ENCODE measurements at places on chromosomes 3 and 15. TPM values are rescaled to one million over a fixed set of nuclear protein-coding genes. Genes with fewer than 3 reads are reported as not detected.

BDH1 gene
- total RNA-seq = 35.1 TPM

DNA sequence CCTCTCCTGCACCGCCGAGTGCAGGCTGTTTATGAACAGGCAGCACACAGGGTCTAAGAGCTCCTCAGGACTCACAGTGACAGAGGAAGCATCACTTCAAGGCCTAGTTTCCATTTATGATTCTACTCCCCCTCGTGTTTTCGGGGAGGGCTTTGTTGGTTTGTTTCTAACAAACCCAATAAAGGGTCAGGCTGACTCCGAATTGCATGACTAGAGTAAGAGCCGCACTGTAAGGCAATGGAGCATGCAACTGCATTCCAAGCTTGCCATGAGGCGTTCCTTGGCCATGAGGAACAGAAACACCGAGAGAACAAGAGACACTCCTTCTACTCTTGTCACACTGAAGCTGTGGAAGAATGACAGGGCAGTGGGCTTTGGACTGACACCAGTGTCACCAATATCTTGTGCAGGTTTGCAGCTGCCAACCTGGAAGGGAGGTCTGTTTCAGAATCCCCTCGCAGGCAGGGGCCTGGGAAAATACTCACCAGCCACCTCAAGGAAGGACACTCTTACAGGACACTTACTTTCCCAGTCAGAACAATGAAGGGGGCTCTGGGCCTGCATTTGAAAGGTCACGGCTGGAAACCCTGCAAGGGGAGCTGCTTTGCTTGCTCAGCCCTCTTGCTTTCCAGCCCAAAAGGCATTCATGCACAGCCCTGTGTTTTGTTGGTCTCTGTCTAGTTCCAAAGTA is 96.8 kb downstream of the ADAMTS17 start:
- no peak for DNase-seq
- no peaks in the 10 kb centered on the region for H3K36me3 ChIP-seq
- no peaks in the 10 kb centered on the region for H3K4me1 ChIP-seq
- H3K27ac ChIP-seq = no peak overlapping the region

LEKR1 gene
- 2.9 TPM for total RNA-seq

DNA sequence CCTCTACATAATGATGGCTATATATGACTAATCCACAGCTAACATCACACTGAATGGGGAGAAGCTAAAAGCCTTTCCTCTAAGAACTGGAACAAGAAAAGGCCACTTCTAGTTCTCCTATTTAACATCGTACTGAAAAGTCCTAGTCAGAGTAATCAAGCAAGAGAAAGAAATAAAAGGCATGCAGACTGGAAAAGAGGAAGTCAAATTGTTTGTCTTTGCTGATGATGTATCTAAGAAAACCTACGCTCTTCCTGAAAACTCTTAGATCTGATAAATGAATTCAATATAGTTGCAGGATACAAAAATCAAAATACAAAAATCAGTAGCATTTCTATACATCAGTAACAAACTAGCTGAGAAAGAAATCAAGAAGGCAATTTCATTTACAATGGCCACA is 116.9 kb downstream of the TP63 start:
- no peak overlapping the region for H3K27ac ChIP-seq
- H3K4me1 ChIP-seq = no peaks in the 10 kb centered on the region
- no peak for DNase-seq

DNA sequence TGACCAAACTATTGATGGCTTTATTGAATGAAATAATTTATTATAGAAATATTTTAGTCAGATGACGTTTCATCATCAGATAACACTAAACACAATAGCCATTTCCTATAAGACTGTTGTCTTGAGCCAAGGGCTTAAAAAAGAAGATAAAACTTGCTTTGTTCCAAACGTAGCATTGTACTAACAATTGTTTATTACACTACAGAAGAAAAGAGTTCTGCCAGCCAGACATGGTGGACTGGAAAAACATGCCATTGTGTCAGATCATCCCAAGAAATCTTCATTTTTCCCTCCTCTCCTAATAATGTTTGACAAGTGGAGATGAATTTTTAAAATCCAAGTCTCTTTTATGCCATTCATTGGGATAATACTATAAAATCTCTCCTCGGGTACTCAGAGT is 203.3 kb downstream of the CDIN1 start:
- no peak overlapping the region for H3K27ac ChIP-seq
- H3K4me1 ChIP-seq = no peaks in the 10 kb centered on the region
- H3K27me3 ChIP-seq = no peaks in the 10 kb centered on the region

DNA sequence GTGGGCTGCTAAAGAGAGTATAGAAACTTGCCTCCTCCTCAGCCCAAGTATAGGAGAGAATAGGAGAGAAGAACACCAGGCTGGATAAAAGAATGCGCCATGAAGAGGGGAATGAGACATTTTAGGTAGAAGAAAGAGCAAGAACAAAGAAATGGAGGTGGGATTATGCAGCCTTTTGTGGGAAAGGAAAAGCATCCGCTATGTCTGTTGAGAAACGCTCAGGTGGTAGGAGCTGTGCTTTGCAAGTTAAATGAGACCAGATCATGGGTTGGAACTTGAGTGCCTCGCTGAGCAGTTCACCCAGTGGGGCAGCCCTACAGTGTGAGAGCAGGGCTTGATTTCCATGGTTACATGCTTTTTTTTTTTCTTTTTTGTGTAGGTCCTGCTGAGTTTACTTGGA is 11.5 kb upstream of the RTP1 start:
- H3K27ac ChIP-seq = no peak overlapping the region
- peaks cover 6% of the 10 kb centered on the region for H3K4me1 ChIP-seq
- H3K4me3 ChIP-seq = no peak overlapping the region
- H3K27me3 ChIP-seq = peaks cover 47% of the 10 kb centered on the region

PAK6 gene
- total RNA-seq = 0.40 TPM

ZNF501 gene
- 6.2 TPM for total RNA-seq

- H3K4me1 ChIP-seq = peaks cover 24% of the 10 kb centered on the region
- no peak overlapping the region for H3K27ac ChIP-seq
- DNase-seq = no peak
- peaks cover 41% of the 10 kb centered on the region for H3K36me3 ChIP-seq
Observed at GRCh38 chr3:71195492-71195891, 388.0 kb downstream of the FOXP1 start.

DNA sequence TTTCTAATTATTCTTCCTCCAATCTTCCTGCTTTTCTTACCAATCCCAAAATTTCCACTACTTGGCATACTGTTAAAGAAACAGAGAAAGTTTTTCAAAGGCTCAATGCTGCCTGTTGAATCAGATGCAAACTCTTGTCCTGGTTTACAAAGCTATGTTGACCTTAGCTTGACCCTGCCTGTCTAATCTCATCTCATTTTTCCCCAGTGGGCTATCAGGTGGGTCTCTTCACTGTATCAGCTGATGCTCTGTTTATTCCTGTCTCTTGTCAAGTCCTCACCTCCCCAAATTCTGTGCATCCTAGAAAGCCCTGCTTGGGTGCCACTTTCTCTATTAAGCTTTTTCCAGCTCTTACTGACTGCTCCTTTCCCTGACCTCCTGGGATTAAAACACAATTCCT is 18.2 kb downstream of the NFKBIZ start:
- H3K27ac ChIP-seq = peak overlapping the region; percentile 13
- peaks cover 9% of the 10 kb centered on the region for H3K36me3 ChIP-seq
- peaks cover 45% of the 10 kb centered on the region for H3K4me1 ChIP-seq
- no peak overlapping the region for H3K4me3 ChIP-seq

DNA sequence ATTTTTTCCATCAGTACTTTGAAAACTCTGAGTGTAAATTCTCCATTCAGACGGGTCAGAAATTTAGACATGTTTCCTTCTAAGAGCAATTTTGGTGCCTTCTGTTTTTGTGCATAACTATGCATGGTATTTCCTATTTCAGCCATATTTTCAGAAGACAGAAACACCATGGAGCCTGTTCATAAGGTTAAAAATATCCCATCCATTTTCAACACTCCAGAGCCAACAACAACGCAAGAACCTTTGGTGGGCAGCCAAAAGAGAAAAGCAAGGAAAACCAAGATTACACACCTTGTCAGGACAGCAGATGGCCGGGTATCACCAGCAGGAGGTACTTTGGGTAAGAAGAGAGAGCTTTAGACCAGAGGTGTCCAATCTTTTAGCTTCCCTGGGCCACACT is 275.6 kb downstream of the BBX start:
- no peak overlapping the region for H3K27ac ChIP-seq
- no peak overlapping the region for H3K4me3 ChIP-seq
- peaks cover 24% of the 10 kb centered on the region for H3K4me1 ChIP-seq
- DNase-seq = no peak
- peaks cover 80% of the 10 kb centered on the region for H3K36me3 ChIP-seq
- H3K27me3 ChIP-seq = no peaks in the 10 kb centered on the region

GRCh38 chr3:41193794-41194539 is 5.3 kb upstream of the CTNNB1 start:
- peaks cover 3% of the 10 kb centered on the region for H3K36me3 ChIP-seq
- no peak for DNase-seq
- peaks cover 16% of the 10 kb centered on the region for H3K4me1 ChIP-seq
- H3K27me3 ChIP-seq = peaks cover 7% of the 10 kb centered on the region
- no peak overlapping the region for H3K27ac ChIP-seq

DNA sequence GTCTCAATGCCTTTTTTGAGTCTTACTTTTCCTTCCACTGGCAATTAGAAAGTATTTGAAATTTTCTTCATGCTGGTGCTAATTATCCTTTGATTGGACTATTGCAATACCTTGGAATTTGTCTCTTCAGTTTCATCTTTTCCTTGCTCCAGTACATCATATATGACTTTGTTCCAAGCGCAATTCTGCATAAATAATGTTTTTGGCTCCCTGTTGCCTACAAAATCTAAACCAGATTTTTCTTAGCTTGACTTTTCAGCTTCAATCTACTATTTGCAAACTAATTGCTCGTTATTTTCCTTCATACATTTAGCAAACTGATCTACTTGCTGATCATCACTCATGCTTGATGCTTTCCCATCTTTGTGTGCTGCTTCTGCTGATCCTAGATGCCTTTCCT is 230.8 kb upstream of the GPR149 start:
- no peak for DNase-seq
- H3K27ac ChIP-seq = no peak overlapping the region
- H3K36me3 ChIP-seq = no peaks in the 10 kb centered on the region
- no peaks in the 10 kb centered on the region for H3K4me1 ChIP-seq
- no peaks in the 10 kb centered on the region for H3K27me3 ChIP-seq

GRCh38 chr15:101237251-101237650 is 14.6 kb downstream of the CHSY1 start:
- H3K36me3 ChIP-seq = peaks cover 32% of the 10 kb centered on the region
- no peaks in the 10 kb centered on the region for H3K27me3 ChIP-seq
- no peak overlapping the region for H3K4me3 ChIP-seq
- H3K4me1 ChIP-seq = peaks cover 39% of the 10 kb centered on the region
- H3K27ac ChIP-seq = no peak overlapping the region

- H3K36me3 ChIP-seq = no peaks in the 10 kb centered on the region
- DNase-seq = no peak
- H3K4me3 ChIP-seq = no peak overlapping the region
- H3K27ac ChIP-seq = no peak overlapping the region
Observed at GRCh38 chr15:39188930-39189329, 391.9 kb upstream of the THBS1 start.

GRCh38 chr3:179902061-179902460 is 134.7 kb downstream of the PEX5L start:
- DNase-seq = no peak
- H3K4me3 ChIP-seq = no peak overlapping the region
- H3K36me3 ChIP-seq = no peaks in the 10 kb centered on the region
- peaks cover 9% of the 10 kb centered on the region for H3K27me3 ChIP-seq

DNA sequence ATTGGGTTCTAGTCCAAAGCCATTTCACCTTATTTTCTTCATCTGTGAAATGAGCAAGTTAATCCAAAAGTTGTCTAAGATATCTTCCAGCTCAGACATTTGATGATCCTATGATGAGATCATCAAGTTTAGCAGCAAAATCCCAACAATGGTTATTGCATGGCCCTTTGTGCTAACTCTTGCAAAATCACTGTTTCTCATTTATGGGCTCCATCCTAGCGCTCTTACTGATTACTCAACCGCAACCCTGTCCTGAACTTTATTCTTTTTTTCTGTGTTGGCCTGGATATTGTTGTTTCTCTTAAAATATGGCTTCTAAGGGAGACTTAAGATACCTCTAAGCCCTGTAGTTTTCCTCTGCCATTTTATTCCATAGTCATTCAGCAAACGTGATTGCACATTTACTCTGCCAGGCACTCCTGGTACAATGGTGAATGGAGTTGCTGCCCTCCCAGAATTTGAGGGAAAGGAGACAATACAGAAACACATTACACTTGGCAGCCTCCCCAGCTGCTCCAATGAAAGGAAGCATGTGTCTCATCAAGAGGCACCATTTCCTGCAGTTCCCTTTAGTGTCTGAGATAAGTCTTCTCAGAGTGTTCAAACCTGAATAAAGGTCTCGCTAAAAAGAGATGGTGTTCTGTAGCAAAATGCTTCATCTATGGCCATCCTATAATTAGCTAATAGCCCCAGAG is 4.4 kb downstream of the GXYLT2 start:
- H3K36me3 ChIP-seq = no peaks in the 10 kb centered on the region
- no peak overlapping the region for H3K4me3 ChIP-seq
- H3K27ac ChIP-seq = no peak overlapping the region
- H3K4me1 ChIP-seq = peaks cover 10% of the 10 kb centered on the region
- H3K27me3 ChIP-seq = peaks cover 53% of the 10 kb centered on the region

DNA sequence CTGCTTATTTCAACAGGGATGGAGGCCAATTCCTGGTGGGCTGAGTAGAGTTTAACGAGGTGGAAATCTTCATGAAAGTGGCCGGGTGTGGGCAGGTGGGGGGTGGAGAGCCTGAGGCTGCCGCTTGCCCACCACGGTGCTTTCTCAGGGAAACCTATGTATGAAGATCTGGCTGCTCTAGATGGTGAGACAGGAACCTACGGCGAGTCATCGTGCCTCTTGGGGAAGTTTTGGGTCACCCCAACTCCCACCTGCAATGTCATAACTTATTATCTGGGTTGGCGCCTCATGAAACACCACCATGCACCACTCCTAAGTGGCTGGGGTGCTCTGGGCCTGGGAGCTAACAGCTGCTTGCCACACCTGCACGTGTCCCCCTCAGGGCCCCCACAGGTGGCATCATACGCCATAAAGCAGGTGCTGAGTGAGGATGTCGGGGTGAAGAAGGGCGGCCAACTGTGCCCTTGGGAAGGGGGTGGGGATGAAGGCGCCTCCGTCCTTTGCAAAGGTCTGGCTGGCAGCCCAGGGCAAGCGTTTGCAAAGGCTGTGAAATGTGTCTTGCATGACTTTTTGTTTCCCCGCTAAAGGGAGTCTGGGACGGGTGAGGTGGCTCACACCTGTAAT is 27.9 kb upstream of the SNRPA1 start:
- H3K4me3 ChIP-seq = no peak overlapping the region
- no peak for DNase-seq
- H3K36me3 ChIP-seq = no peaks in the 10 kb centered on the region
- peaks cover 12% of the 10 kb centered on the region for H3K4me1 ChIP-seq

MYZAP gene
- total RNA-seq = 0.88 TPM

- no peak overlapping the region for H3K4me3 ChIP-seq
- DNase-seq = no peak
- no peak overlapping the region for H3K27ac ChIP-seq
- peaks cover 6% of the 10 kb centered on the region for H3K4me1 ChIP-seq
- H3K27me3 ChIP-seq = peaks cover 33% of the 10 kb centered on the region
Observed at GRCh38 chr3:184581331-184581855, 19.8 kb downstream of the EPHB3 start.

DNA sequence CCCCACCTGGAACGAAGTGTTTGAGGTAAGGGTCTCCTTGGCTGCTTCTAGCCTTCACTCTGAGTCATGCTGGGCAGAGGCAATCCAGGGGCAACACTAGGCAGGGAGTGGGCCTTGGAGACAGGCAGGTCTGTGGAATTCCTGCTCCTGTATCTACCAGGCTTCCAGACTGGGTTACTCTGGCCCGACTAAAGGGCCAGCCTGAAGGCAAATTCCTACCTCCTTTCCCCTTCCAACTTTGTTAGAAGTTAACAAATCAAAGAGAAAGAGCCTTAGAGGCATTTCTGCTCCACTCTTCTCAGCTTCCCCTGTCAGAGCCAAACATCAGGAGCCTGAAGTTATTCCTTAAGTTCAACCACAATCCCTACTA is 30.1 kb downstream of the ESYT3 start:
- no peaks in the 10 kb centered on the region for H3K4me1 ChIP-seq
- peaks cover 16% of the 10 kb centered on the region for H3K27me3 ChIP-seq
- no peak overlapping the region for H3K27ac ChIP-seq
- no peaks in the 10 kb centered on the region for H3K36me3 ChIP-seq
- no peak overlapping the region for H3K4me3 ChIP-seq
- DNase-seq = no peak

Data from activated B cell treated with CpG ODN at 0.5 μM for 24 hours (primary cell).